ENCODE measurements at places on chromosomes 12 and 14.

DNA sequence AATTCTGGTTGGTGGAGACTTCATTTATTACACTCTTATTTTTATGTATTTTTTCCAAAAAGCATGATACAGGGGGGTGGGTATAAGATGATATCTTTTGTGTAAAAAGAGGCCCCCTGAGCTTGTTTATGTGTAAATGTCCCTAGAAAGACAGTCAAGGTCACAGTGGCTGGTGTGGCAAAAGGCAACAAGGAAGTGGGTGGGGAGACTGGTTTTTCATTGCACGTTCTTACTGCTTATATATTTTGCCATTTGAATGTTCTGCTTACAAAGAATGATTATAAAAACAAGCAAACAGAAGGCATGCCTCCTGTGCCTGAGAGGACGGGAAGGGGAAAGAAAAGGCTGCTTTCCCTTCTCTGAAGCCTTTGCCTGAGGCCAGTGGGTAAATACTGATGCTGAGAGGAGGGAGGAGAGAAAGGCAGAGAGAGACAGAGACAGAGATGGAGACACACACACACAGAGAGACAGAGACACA, 24.1 kb upstream of the ADIPOR2 start:
- no peak for DNase-seq

- DNase-seq: no peak
Measured at GRCh38 chr14:99581374-99581773, 22.6 kb downstream of the CCDC85C start.

- no peak for DNase-seq
Measured at GRCh38 chr14:86193756-86194155, 663.8 kb downstream of the FLRT2 start.

DNA sequence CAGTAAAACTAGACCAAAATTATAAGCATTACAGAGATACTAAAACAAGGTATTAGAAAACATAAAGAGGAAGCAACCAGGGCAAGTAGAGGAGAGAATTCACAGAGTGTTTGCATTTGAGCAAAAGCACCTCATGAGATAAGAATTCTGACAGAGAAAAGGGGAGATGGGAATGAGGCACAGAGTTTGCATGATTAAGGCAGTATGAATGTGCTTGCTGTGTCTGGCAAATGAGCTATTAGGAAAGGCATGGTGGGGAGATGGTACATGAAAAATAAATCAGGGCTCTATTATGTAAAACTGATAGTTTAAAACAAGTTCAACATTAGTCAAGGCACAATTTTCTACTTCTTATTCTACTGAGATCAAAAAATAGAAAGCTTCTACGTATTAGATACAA, 23.1 kb downstream of the GARIN6 start:
- no peak for DNase-seq

- peak; percentile 6 for DNase-seq
Measured at GRCh38 chr12:55965941-55966407, at the start of gene PMEL. Gene PMEL, minus strand, starts transcription at chr12:55966042. Its CDS starts 31 bp downstream, at chr12:55966011.

- no peak for DNase-seq
Measured at GRCh38 chr12:57625261-57626032, 7.6 kb downstream of the B4GALNT1 start.

- no peak for DNase-seq
Measured at GRCh38 chr14:23538050-23538718, 13.4 kb downstream of the ZFHX2 start.

DNA sequence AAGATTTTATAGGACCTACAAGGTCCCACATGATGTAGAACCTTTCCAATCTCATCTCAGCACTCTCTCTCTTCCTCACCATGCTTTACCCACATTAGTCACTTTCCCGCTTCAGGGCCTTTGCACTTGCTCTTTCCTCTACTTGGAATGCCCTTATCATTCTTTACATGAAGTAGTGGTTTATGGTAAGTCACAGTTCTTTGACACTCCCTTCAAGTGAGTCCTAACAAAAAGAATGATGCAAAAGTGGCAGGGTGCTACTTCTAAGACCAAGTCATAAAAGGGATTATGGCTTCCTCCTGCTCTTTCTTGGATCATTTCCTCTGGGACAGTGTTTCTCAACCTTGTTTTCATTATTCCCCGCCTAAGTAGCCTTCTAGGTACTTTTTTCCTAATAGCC, 13.1 kb downstream of the TMBIM4 start:
- no peak for DNase-seq

DNA sequence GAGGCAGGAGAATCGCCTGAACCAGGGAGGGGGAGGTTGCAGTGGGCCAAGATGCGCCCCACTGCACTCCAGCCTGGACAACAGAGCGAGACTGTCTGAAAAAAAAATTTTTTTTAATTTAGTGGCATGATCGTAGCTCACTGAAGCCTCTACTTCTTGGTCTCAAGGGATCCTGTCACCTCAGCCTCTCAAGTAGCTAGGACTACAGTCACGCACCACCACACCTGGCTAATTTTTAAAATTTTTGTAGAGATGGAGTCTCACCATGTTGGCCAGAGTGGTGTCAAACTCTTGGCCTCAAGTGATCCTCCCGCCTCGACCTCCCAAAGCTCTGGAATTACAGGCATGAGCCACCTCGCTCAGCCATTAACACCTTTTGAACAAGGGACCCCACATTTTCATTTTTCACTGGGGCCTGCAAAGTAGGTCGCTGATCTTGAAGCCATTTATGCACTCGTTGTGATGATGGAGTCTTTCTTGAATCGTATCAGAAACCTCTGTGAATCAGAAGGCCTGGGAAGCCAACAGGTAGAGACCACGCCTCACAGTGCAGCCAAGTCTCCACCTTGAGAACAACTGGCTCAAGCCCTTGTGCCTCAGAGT, 5.9 kb downstream of the HCAR1 start:
- DNase-seq: no peak

- no peak for DNase-seq
Measured at GRCh38 chr14:30551460-30551859, 7.5 kb upstream of the G2E3 start.

GRCh38 chr12:59484575-59484974, 111.3 kb upstream of the SLC16A7 start:
- DNase-seq: no peak

DNA sequence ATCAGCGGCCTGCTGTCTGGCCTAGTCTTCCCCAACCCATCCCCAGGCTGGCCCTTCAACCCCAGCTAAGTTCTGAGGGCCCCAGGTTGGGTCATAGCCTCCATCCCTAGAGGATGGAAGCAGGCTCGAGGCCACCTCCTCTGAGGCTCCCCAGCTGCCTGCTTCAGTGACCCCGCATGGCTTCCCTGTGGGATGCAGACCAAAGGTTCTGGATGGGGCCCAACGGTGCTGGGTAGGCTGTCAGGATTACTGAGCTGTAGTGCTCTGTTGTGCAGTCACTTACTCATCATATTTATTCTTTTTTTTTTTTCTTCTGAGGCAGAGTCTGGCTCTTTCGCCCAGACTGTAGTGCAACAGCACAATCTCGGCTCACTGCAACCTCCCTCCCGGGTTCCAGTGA, 92.0 kb downstream of the IRF2BPL start:
- DNase-seq: no peak

DNA sequence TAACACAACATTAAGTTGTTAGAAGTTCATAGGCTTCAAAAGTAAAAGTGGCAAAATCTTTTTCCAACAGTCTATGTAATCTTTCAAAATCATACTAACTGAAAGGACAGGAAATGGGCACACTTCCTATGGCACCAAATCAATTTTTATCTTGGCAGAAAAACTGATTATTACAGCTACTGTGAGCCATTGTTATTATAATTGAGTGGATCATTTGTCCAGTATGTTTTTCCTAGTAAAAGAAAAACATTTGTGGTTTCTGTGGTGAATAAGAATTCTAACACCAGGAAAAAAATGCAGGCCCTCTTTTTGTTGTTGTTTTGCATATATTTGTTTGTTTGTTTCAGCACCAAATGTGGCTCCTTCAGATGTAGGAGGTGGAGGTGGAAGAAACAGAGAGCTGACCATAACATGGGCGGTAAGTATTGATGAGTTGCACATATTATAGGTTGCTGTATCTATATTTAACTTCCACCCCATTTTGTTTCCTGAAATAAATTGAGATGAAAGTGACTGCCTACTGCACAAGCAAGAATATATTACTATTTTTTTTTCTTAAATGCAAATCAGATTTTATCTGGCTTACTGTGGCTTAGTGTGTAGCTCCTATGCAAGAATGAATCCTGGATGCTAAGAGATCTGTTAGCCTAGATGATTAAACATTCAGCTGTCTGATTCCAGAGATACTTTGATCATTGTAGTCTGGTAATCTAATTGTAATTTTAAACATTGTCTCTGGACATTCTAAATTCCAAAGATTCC, 174.1 kb upstream of the PDZRN4 start:
- no peak for DNase-seq

GRCh38 chr14:34707722-34708121, 6.7 kb downstream of the CFL2 start:
- DNase-seq: no peak
